COR-L47 (cell line): ENCODE measurements at places on chromosomes 5 and 9.
A peak's percentile ranks its signal among the peaks of the same experiment; 100 is the strongest.

- no peak for DNase-seq
These were observed 30.2 kb downstream of the GFM2 start for GRCh38 chr5:74736759-74737158.

GRCh38 chr5:62829604-62829986, 251.0 kb downstream of the LRRC70 start:
- no peak for DNase-seq

GRCh38 chr5:41176952-41177351, 36.4 kb downstream of the C6 start:
- no peak for DNase-seq

DNA sequence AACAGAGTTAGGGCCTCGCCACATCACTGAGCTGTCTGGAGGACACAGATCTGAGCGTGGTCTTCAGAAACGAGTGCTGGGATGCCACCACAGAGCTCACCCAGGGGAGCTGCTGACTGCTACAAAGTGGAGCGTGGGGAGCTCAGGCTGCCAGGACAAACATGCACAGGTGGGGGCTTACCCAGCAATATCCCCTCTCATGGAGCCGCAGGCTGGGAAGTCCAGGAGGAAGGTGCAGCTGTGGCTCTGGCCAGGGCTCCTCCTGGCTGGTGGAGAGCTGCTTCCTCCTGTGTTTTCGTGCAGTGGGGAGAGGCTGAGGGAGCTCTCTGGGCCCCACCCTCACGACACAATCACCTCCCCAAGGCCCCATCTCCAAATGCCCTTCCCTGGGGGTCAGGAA, 368.6 kb upstream of the IRX4 start:
- no peak for DNase-seq

DNA sequence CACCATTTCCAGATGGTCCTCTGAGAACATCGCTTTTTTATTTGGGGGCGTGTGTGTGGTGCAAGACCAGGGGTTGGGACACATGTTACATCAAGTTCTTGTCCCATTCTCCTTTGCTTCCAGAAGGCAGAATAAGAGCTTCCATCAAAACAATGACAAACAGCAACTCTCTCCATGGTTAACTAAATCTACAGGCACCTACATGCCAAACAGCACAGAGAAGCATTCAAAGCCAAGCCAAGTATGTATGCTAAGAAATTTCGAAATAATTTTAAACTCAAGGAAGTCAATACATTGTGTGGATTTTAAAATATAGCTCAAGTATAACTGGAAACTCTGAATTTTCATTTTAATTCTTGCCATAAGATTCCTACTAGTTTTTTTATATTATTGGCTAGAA, 105.6 kb downstream of the SEC61B start:
- no peak for DNase-seq

DNA sequence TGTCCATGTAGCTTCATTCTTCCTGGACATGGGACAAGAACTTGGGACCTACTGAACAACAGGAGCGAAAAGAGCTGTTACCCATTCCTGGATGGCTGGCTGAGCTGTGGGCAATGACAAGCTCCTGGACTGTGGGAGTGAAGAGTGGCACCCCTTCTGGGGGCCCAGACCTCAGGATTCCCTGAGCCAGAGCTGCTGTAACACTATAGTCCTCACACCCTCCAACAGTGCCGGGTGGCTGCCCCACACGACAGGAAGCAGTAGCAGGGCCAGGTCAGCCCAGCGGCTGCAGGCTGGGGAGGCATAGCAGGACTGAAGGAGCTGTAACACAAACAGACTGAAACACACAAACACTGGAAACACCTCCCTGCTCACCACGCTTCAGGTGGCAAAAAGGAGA, 169.7 kb upstream of the IRX2 start:
- no peak for DNase-seq

DNA sequence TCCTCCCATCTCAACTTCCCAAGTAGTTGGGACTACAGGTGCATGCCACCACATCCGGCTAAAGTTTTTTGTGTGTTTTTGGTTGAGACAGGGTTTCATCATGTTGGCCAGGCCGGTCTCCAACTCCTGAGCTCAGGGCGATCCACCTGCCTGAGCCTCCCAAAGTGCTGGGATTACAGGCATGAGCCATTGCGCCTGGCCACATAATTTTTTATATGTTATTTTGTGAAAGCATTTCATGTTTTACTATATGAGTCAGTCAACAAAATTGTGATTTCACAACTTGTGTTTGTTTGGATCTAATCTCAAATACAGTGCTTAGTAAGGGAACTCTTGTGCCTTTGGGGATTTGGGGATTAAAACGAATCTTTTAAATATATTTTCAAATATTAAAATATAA, 20.0 kb upstream of the FAM120AOS start:
- no peak for DNase-seq

DNA sequence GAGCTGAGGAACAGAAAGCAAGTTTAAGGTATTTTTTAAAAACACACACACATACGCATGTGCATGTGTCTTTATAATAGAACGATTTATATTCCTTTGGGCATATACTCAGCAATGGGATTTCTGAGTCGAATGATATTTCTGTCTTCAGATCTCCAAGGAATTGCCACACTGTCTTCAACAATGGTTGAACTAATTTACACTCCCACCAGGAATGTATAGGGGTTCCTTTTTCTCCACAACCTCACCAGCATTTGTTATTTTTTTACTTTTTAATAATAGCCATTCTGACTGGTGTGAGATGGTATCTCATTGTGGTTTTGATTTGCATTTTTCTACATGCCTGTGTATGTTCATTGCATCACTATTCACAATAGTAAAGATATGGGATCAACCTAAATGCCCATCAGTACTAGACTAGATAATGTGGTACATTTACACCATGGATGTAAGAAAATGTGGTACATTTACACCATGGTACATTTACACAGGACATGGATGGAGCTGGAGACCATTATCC, 60.3 kb upstream of the MAP3K1 start:
- no peak for DNase-seq

GRCh38 chr5:38289457-38289856, 31.1 kb downstream of the EGFLAM start:
- DNase-seq = no peak

DNA sequence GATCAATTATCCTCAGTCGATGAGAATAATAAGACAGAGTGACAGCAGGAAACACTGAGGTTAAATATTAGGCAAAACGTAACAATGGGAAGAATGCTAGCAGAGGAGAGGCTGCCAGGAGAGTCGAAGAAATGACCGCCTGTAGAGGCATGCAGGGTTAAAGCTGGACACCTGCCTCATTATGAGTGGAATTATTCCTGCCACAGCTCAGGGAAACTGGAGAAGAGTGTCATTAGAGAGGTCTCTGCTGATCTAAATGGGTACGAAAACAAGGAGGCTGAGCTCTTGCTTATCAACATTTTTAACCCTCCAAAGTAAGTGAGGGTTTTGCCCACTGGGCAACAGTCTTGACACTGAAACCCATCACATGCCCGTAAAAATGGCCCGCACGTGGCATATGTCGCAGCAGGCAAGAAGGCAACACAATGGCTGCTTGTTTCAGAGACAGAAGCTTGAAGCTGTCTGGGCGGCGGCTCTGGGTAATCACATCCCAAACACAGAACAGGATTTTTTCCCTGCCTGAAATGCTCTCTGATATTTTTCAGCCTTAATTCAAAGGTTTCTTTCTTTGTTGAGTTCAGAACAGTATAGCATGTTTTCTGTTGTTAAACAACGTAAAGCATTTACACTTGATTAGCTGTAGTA, 118.7 kb downstream of the MED27 start:
- DNase-seq = no peak

GRCh38 chr5:132074772-132075718, 1.5 kb downstream of the CSF2 start:
- DNase-seq = no peak

DNA sequence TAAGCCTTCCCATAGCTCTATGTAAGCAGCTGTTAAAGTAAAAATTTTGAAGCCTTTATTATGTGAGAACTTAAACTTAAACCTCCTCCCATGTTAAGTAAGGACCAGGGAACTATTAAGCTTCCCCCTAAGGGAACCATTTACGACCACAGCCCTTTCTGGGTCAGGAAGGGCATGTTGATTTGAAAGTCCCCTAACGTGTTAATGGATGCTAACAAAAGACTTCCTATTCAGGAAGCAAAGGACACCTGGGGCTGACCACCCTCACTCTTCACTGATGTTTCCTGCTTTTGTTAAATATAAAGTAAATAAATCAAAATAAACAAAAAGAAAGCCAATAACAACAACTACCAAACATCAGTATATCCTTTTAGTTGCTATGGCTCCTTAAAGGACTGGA, 170.6 kb upstream of the RFX3 start:
- peak; percentile 37 for DNase-seq

GRCh38 chr5:56617998-56618397, 197.4 kb upstream of the MAP3K1 start:
- DNase-seq = no peak

- no peak for DNase-seq
These were observed 1.9 kb upstream of the SPDL1 start for GRCh38 chr5:169581580-169582227.

GRCh38 chr5:93721511-93721910, 19.9 kb downstream of the POU5F2 start:
- no peak for DNase-seq

DNA sequence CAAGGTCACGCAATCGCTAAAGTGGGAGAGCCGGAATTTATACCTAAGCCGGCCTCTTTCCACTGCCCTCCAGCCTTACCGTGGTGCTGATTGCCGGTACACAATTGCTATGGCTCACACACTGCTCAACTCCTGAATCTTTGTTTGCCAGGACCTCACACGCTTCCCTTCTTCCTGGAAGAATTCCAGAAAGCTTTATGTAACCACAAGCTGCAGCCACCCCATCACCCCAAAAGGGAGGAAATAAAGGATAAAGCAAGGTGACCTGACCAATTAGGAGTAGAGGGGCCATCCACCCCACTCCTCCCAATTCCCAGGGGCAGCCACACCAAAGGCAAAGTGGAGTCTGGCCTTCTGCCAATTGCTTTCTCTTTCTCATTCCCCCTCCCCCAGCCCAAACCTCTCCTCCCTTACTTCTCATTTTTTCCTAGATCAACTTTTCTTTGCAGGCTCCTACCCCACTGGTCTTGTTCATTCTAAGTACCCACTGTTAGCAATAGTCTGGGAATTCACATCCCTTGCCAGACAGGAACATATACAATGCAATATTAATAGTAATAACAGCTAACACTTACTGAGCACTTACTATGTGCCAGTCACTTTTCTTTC, 18.0 kb upstream of the CDC23 start:
- DNase-seq = peak; percentile 72

GRCh38 chr9:14993061-14993800, 83.0 kb upstream of the FREM1 start:
- peak; percentile 99 for DNase-seq

- DNase-seq = no peak
These were observed 86.0 kb downstream of the ANKRD33B start for GRCh38 chr5:10649666-10650380.

- no peak for DNase-seq
These were observed 871 bp downstream of the GLE1 start for GRCh38 chr9:128505414-128505765.

GRCh38 chr5:157188270-157188669, 7.6 kb downstream of the ITK start:
- DNase-seq = no peak

DNA sequence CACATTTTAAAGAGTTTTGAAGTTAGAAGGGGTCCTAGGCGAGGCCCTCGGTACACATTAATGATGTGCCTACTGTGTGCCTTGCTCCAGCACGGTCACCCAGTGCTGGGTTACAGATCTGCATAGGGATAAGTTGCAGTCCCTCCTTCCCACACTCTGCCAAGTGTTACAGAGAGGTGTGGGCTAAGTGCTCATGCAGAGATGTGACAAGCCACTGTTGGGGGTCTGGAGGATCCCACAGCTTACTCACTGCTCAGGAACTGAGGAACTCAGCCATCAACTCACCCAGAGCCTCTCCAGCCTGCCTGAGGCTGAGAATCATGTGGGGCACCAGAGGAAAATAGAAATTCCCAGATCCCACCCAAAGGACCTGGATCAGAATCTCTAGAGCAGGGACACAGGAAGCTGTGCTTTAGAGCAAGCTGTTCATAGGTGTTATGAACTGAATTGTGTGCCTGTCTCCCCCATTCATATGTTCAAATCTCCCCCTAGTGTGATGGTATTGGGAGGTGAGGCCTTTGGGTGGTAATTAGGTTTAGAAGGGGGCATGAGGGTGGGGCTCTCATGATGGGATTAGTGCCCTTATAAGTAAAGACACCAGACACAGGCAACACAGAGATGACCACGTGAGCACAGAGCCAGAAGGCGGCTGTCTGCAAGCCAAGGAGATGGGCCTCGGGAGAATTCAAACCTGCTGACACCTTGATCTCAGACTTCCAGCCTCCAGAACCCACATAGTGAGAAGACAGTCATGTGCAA, 164.1 kb downstream of the HSD17B3 start:
- no peak for DNase-seq

GRCh38 chr5:23613566-23613965, 106.2 kb downstream of the PRDM9 start:
- no peak for DNase-seq

DNA sequence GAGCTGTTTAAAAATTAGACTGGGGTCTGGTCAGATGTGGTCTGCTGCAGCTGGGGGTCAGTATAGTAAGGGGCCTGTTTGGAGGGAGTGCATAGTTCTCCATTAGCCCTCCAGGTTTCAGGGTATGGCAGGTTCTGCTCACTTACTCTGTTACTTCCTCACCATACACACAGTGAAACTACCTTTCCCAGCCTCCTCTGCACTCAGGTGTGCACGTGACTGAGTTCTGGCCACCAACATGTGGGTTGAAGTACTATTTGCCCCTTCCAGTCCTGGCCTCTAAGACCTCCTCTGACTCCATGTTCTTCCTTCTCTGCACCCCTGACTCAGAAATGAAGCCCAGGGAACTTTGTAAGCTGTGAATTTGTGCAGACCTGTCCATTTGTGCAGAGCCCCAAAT, 190.5 kb upstream of the CLINT1 start:
- DNase-seq = no peak

DNA sequence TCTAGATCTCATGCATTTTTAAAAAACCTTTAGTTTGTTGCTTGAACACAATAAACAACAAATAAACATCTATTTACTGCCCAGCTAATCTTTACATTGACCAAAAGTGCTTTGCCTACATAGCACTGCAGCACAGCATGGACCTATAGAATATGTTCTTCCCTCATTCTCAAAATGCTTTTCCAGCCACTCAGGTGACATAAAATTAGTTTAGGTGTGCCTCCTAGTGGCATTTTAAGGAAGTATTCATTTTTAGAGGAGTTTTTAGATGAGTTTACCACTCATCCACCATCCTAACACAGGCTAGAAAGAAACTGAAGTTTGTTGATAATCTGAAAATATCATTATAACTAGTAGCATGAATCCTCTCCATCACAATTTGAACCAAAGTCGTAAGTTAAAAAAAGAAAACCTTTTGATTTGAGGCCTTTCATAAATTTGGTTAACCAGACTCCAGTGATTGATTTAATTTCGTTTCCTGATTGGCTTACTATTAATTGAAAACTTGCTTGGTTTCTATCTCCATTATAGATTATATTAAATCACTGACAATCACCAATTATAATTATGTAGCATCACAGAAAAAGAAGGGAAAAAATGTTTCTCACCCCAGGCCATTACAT, 12.6 kb downstream of the PLGRKT start:
- DNase-seq = peak; percentile 8
